ENCODE measurements at places on chromosomes 12 and 14.

DNA sequence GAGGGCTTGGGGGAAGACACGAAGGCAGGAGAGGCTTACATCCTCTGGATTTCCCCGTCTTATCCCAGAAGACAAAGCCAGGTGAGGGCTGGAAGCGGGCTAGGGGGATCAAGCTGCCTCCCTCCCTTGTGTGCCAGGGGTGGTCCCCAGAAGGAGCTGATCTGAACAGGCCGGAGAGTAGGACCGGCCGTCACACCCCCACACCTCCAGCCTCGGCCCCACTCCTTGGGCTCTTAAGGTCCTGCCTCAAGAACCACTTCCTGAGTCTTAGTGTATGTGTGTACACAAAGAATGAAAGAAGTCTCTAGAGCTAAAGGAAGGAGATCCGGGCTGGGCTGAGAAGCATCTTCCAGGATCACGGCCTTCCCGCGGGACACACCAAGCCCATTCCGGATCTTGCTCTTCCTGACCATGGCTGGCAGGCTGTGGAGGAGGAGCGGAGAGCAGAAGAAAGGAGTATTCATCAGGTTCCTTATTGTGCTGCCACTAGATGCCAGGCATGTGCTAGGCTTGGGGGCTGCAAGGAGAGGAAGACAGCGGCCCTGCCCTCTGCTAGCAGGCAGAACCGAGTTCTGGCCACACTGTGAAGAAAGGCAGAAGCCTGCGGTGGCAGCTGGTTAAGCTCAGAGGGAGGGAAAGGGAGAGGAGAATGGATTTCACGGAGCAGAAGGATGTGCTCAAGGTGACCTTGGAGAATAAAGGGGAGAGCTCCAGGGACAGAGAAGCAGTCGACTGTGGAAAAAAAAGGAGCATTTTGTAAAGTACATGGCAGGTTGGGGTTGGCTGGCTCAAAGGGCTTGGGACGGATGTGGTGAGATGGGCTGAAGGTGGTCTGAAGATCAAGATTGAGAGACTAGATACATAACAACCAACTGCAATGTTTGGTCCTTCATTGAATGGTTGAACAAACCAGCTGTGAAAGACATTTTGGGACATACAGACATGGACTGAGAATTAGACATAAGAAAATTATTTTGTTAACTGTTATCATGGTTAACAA, 1.3 kb upstream of the CD63 start:
- peak; percentile 71 for DNase-seq

GRCh38 chr14:89221109-89221810, 195.8 kb downstream of the FOXN3 start:
- no peak for DNase-seq

- DNase-seq = peak; percentile 7
Observed at GRCh38 chr12:85617307-85618091, 218.7 kb downstream of the RASSF9 start.

GRCh38 chr12:94380507-94380906, 79.2 kb downstream of the CEP83 start:
- DNase-seq = no peak

DNA sequence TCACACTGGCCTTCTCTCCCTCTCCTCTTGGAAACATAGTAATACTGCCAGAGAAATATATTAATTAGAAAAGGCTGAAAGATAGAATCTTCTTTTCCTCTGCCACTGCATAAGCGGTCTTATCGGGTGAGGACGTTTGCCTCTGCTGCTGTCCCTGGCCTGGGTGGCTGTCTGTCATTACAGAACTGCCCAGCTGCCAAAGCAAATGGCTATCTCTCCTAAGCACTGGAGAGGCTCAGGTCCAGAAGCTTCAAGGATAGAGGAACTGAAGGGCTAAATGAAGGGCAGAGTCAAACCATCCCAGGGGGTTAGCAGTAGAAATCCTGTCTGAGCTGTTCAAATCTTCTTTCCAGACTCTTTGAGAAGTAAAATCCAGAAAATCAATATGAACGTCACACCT, 198.6 kb upstream of the CAND1 start:
- DNase-seq = no peak

DNA sequence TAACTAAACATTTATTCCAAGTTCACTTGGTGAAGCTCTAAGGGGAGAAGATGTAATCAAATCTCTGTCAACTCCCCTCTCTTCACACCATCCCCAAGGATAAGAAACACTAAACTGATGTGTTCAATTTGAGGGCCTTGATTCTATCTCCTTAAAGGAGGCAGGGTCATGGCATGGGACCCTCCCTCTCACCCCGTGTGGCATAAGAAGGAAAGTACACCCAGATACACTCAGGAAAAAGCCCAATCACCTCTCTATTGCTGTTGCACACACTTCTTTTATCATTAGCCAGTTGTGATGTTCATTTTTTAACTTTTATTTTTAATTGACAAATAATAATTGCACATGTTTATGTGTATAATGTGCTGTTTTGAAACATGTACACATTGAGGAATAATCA, 35.1 kb downstream of the WASHC3 start:
- DNase-seq = no peak

- DNase-seq = no peak
Observed at GRCh38 chr14:99121319-99121875, 150.6 kb downstream of the BCL11B start.
